Stimulated activated CD8-positive, alpha-beta memory T cell treated with anti-CD3 and anti-CD28 coated beads, Interleukin-4, amount 100 ng/mL, for 1 hour (primary cell): ENCODE measurements at places on chromosomes 7 and 10.

- no peak for DNase-seq
Measured at GRCh38 chr7:15580604-15581351, 19.0 kb upstream of the AGMO start.

DNA sequence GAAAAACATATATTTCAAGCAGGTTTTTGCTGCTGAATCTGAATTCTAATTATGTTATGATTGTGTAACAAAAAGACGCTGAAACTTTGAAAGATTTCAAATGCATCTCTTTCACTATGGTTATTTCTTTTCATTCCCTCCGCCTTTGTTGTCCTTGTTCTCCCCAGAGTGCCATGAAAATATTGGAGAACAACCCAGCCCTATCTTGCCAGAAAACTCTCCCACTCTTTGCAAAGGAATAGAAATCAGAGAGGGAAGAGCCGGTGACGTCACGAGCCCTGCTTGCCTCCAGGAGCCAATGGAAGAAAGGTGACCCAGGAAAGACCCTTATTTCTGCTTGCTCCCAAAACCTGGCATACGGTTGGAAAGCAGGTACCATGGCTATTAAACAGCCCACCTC lies 3.4 kb downstream of the GFRA1 start:
- DNase-seq, result no peak

DNA sequence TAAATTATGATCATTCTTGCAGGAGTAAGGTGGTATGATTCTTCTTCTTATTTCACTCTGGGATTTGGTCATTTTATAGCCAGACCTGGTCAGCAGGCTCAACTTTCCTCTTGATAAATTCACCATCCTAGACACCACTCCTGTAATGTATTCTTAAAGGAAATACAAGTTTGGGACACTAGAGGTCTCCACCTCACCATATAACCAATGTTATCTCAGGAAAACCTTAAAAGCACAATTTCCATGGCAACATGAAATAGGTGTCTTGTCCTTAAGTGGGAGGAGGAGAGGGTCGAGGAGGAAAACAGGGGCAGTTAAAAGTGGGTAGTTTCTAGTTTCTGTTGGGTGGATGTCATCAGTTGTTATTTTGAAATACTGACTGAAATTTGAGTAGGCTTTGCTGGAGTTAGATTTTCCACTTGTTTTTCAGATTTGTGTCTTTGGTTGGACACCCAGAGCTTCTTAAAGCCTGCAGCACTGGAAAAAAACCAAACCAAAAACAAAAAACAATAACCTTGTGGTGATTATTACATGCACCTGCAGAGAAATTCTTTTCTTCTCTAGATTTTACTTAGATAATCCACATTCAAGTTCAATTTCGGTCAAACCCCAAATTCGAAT lies 163.1 kb downstream of the PRKCQ start:
- no peak for DNase-seq

- DNase-seq, result no peak
Measured at GRCh38 chr7:90326500-90326899, 5.4 kb upstream of the FAM237B start.

DNA sequence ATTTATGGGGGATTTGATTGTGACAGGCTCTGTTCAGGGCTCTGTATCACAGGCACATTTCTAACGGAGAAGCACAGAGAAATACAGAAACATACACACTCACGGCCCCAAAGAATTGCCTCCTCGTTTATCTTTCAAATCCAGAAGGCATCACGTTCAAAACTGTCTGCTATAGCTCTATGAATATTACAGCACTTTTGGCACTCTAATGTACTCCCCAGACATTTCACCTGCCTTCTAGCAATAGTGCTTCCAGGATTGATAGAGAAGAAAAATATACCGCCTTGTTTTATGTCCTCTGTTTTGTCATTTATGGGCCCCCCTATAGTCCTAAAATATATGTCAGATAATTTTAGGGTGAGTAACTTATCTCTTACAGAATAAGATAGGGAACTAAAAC lies 947.5 kb downstream of the ANKRD7 start:
- DNase-seq, result no peak

DNA sequence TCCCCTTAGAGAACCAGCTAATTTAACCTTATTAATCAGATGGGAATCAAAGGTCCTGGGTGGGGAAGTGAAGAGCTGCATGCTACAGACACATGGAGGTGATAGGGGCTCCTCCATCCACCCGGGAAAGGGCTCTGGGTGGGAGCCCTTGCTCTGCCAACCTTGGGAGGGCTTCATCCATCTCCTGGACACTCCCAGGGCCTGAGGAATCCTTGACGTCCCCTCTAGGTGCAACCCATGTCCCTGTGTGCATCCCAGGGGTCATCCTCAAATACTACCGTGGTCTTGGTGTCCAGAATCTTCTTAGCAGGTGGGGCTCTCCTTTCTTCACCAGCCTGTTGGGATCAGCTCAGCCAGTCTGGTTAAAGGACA lies 55.4 kb upstream of the IGFBP3 start:
- no peak for DNase-seq

GRCh38 chr10:3066317-3067117 lies 831 bp upstream of the PFKP start:
- DNase-seq, result no peak

DNA sequence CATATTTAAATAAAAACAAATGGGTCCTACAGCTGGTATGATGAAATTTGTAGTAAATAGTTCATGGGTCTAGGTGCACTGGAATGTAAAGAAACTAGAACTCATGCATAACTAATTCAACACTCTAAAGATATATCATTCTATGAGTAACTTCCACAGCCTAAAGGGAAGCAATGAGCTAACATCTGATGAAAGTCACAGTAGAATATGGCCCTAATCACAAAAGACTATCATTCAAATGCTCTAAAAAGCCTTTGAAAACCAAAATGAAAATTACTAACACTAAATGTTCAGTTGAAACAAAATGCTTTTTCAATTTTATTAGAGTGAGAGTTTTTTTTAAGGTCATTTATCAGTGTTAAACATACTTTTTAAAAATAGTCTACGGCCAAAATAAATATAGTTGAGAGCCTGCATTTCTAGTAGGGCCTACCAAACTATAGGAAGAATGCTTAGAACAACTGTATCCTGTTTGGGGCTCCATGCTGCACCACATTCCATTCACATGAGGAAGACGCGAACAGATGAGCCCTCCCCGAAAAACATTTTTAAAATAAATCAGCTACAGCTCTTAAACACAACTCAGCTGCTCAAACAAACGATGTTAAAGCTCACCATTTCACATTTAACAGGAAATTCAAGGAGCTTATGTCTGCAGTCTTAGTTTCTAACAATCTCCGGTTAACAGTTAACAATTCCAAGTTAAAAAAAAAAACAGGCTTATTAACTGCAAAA lies 134.5 kb downstream of the NRBF2 start:
- no peak for DNase-seq

- no peak for DNase-seq
Measured at GRCh38 chr7:25054819-25055519, 70.1 kb downstream of the CYCS start.

GRCh38 chr7:64626083-64626469 lies 39.9 kb upstream of the ZNF107 start:
- no peak for DNase-seq

DNA sequence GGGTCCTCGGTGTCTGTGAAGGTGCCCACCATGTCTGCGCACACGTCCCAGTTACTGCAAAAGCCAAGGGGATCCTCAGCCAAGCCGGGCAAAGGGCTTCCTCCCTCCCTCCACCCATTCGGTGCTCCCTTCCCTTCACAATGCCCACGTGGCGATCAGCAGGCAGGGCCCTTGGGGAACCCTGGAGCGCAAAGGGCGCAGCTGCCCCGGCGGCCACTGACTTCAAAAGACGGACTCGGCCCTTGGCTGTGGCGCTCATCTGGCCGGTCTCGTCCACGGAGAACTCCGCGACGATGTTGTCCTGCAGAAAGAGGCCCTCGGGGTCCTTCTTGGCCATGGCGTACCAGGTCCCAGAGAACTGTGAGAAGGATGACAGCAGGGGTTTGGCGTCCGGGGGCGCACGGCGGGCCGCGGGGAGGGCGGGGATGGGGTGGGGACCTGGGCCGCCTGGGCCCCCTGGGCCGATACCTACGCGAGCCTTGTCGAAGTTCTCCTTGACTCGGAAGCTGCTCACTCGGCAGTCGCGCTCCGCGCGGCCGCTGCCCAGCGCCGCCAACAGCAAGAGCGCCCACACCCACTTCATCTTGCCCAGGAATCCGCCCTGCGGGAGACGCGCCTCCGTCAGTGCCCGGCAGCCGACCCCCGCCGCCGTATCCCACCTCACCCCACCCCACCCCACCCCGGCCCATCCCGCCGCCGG lies 439 bp downstream of the RBP4 start:
- no peak for DNase-seq

GRCh38 chr7:115379321-115379720 lies 457.4 kb downstream of the MDFIC start:
- no peak for DNase-seq

DNA sequence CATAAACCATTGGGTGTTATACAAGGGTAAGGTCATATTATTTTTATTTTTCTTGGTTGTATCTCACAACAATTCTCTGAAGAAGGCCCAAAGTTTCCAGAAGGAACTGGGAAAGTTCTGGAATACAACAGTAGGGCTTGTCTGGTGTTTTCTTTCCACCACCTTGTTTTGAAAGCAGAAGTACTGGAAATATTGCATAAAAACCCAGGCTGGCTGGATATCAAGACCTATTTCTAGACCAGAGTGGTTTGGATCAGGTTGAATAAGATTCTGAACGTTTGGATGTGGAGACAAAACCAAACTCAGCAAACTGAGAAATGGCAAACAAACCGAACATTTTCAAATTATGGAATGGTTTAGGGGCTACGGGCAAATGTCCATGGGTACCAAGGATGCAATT lies 182.6 kb upstream of the FZD8 start:
- no peak for DNase-seq

- no peak for DNase-seq
Measured at GRCh38 chr7:47142169-47142866, 439.6 kb downstream of the TNS3 start.

- DNase-seq, result no peak
Measured at GRCh38 chr10:99375426-99375825, 46.3 kb downstream of the CNNM1 start.

DNA sequence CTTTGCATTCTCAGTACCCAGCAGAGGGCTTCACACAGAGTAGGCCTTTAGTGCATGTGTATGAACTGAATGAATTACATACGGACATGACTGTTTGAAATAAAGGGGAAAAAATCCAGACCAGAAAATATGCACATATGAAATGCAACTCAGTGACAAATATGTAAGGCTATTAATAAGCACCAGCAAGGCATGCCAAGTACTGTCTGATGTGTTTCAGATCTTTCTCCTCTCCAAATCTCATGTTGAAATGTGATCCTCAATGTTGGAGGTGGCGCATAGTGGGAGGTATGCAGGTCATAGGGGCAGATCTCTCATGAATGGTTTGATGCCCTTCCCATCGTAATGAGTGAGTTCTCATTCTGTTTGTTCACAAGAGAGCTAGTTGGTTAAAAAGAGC lies 87.3 kb upstream of the TOMM7 start:
- DNase-seq, result no peak

DNA sequence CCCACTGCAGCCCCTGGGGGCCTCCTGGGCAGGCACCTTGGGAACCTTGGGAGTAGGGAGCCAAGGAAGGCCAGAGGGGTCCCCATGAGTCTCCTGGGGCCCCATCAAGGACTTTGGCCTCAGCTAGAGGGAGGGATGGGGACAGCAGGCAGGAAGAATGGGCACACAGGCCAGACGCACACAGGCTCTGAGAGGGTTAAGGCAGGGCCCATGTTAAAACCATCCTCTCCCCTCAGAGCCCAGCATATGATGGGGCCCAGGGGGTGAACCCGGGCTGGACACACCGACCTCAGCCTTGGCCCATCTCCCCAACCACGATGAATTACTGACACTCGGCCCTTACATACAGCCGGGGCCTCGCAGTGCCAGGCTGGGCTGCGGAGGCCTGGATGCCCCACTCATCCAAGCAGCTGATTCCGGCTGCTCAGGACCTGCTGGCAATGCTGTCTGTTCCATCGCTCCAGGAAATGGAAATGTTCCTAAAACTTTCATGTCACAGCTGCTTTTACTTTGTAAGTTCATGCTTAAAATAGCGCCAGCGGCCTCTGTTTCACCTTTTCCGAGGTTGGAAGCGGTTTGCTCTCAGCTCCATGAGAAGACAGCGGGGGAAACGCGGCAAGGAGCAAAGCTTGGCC lies 17.3 kb upstream of the INPP5A start:
- DNase-seq, result no peak

- no peak for DNase-seq
Measured at GRCh38 chr7:123998921-123999320, 33.9 kb downstream of the TMEM229A start.

DNA sequence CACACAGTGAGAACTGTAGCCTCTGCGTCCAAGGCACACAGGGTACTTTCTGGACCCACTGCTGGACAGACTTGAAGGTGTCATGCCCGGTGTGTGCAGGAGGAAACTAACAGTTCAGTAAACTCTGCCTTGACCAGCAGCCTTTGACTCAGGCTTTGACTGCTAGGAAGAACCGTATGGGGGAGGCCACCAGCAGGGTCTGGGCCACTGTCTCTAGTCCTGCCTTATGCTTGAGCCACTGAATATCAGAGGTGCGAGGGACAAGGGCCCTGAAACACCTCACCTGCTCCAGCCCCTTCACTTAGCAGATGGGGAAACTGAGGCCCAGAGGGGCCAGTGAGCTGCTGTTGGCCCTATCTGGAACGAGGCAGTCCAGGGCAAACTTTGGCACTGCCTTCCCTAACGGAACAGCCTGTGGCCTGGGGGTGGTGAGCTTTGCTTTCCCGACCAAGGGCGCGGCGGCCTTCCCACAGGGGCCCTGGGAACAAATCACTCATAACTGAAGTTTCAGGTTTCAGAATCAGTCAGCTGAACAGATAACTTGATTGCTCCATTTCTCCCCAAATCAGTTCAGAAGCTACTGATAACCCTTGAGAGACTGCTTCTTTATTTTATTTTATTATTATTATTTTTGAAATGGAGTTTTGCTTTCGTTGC lies 130.0 kb downstream of the FAM53B start:
- no peak for DNase-seq

DNA sequence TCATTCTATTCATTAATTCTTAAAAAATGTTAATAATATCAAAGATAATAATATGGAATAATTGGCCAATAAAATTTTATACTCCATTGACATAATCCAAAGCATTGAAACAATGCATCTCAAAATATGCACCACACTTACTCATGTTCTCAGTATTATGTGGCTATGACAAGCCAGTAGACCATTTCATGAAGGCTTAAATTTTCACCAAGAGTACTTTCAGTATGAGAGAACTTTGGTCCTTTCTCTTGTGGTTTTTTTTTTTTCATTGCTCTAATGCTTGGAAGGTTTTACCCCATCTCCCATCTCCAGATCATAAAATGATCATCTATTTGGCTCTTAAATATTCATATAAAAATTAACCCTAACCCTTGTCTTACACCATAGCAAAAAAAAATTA lies 45.5 kb upstream of the TMEM140 start:
- no peak for DNase-seq
